ENCODE measurements at places on chromosomes 4 and X.
A peak's percentile ranks its signal among the peaks of the same experiment; 100 is the strongest.

GRCh38 chr4:152817331-152817730 is 37.6 kb downstream of the ARFIP1 start:
- DNase-seq, result no peak

- peak; percentile 24 for DNase-seq
These were observed 76.7 kb downstream of the SCD5 start for GRCh38 chr4:82721819-82722423.

GRCh38 chr4:8732092-8732491 is 139.5 kb downstream of the CPZ start:
- DNase-seq, result no peak

DNA sequence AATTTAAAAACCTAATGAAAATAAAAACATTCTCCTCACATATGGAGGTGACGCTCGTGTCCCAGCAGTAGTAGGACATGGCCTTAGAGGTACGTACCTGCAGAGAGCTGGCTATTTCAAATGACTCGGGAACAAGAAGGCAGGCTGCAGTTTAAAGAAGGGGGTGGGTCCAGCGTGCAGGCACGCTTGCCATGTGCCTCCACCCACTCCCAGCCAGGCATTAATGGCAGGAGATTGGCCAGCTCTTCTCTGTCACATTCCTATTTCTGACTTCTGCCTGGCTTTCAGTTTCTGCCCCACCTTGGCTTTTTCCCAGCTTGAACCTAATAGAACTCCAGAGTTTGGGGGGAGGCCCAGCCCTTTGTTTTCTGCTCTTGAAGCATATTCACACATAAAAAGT is 17.2 kb downstream of the PDHA1 start:
- no peak for DNase-seq

- no peak for DNase-seq
These were observed 96.4 kb upstream of the ZCCHC13 start for GRCh38 chrX:74207539-74207938.
